Myocyte (in vitro differentiated cells): ENCODE measurements at places on chromosomes 5 and 9. TPM values are rescaled to one million over a fixed set of nuclear protein-coding genes. Genes with fewer than 3 reads are reported as not detected.

DNA sequence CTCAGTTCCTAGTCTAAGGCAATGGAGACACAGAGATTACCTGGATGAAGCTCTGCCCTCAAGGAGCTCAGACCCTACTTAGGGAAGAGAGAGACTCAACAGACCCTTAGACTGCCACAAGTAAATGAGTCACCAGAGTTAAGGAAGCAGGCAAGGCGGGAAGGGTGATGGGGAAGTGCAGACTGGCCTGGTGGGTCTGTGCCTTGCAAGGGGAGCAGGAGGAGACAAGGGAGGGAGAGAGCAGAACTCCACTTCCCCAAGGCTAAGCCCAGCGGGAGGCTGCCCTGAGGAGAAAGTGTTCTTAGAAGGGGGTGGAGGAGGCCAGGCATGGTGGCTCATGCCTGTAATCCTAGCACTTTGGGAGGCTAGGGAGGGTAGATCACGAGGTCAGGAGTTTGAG is 83.7 kb downstream of the HRH2 start:
- no peak for DNase-seq

DNA sequence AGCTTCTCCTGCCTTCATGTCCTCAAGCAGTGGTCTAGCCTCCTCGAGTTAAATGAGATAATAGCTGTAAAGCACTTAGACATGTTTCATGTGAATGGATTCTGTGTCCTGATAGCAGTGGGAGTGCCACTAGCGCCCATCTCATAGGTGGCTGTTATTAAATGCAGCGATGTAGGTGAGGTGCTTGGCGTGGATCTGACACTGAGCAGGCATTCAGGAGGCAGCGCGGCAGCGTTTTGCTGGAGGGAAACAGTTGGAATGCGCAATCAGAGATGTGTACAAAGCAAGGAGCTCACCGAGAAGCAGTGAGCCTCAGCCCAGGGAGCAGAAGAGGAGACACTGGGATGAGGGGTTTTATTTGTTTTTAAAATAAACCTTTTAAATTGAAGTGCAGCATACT is 106.6 kb downstream of the RGS3 start:
- no peak for DNase-seq

- DNase-seq: no peak
Measured at GRCh38 chr9:134616341-134616740, 25.3 kb upstream of the COL5A1 start.

CD274 gene
- total RNA-seq: 0.78 and 0.94 TPM in 2 replicates

DNA sequence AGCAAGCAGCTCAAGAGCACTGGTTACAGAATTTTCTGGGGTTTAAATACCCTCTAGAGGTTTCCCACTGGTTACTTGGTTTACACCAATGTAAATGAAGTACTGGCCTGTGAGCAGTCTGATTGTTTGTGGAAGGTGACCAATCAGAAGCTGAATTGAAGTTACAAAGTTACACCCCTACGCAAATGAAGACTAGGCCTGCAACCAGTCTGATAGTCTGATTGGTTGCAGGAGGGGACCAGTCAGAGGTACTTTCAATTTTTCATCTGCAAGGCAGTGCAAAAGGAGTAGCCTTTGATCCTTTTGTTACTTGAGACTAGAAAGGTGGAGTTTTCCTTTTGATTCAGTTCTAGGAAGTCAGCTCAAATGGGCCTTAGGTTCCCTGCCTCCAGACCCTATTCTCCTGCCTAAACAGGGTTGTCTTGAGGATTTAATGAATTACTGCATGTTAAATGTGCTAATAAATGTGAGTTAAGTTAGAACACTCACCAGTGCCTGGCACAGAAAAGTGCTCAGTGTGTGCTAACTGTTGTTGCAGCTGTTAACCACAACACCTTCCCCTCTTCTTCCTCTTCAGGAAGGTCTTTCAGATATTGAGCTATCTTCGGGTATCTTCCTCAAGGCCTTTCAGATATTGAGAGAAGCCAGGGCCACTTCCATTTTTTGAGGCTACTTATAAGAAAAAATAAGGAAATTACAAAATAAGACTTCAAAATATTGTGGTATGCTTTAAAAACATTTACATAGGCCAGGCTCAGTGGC is 32.1 kb upstream of the CLINT1 start:
- DNase-seq: no peak

GRCh38 chr5:143525176-143525575 is 121.7 kb upstream of the NR3C1 start:
- DNase-seq: peak; percentile 42

DNA sequence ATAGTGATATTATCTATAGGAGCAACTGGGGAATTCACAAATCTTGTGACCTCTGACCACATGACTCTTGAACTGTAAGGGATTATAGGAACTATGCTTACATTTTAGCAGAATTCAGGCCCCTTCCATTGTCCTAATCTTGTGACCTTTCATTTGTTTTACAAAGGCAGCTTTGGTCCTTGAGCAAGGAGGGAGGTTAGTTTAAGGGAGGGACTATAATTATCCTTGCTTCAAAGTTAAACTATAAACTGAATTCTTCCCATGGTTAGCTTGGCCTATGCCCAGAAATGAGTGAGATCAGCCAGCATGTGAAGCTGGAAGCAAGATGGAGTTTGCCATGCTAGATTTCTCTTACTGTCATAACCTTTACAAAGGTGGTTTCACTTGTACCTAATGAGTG is 51.2 kb downstream of the TARS1 start:
- no peak for DNase-seq

- DNase-seq: no peak
Measured at GRCh38 chr9:108049671-108050494, 560.3 kb upstream of the KLF4 start.

GRCh38 chr5:181044093-181044599 is 4.1 kb downstream of the BTNL9 start:
- DNase-seq: no peak

DNA sequence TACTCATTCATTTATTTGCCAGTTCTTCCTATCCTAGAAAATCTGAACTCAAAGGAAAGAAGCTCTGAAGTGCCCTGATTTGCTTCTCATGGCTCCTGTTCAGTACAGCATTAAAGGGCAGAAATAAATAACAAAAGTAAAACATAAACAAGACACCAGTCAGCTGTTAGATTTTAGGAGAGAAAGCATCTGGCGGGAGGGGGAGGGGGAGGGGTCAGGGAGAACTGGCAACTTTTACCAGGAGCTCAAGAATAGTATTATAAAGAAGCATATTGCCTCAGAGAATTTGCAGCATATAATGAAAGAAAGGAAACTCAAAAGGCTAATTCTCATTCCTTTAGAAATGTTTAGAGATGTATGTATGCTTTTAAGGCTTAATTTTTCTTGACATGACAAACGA is 68.1 kb downstream of the SEMA6A start:
- peak; percentile 8 for DNase-seq

DNA sequence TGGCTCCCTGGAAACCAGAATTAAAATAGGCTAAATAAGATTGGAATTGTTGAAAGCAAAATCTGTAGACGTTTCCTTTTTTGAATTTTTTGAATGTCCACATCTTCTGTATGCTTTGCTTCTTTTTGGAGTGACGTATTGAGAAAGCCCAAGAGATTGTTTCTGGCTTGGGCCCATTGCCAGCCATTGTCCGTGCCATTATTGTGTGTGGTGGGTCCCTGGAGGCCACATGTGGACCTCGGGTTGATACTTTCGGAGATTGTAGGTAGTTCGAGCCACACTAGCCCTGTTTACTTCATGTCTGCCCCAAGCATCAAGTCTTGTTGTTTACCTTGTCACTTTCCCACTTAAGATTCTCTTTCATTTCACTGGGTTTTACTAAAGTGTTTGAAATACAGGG is 106.0 kb downstream of the PALM2AKAP2 start:
- DNase-seq: no peak

- no peak for DNase-seq
Measured at GRCh38 chr5:38379350-38379937, 121.1 kb downstream of the EGFLAM start.

- no peak for DNase-seq
Measured at GRCh38 chr5:107966201-107966600, 295.5 kb upstream of the EFNA5 start.
